ENCODE measurements at places on chromosomes 7 and 10. TPM values are rescaled to one million over a fixed set of nuclear protein-coding genes. Genes with fewer than 3 reads are reported as not detected.

PDSS1 gene
- 2.1 TPM for total RNA-seq

ASB10 gene
- not detected for total RNA-seq

EBF3 gene
- 2.7 TPM for total RNA-seq

ACTR3C gene
- not detected for total RNA-seq

SLC18A3 gene
- total RNA-seq = not detected

Data from hair follicle dermal papilla cell (primary cell).